ENCODE measurements at places on chromosomes 7 and 10.

DNA sequence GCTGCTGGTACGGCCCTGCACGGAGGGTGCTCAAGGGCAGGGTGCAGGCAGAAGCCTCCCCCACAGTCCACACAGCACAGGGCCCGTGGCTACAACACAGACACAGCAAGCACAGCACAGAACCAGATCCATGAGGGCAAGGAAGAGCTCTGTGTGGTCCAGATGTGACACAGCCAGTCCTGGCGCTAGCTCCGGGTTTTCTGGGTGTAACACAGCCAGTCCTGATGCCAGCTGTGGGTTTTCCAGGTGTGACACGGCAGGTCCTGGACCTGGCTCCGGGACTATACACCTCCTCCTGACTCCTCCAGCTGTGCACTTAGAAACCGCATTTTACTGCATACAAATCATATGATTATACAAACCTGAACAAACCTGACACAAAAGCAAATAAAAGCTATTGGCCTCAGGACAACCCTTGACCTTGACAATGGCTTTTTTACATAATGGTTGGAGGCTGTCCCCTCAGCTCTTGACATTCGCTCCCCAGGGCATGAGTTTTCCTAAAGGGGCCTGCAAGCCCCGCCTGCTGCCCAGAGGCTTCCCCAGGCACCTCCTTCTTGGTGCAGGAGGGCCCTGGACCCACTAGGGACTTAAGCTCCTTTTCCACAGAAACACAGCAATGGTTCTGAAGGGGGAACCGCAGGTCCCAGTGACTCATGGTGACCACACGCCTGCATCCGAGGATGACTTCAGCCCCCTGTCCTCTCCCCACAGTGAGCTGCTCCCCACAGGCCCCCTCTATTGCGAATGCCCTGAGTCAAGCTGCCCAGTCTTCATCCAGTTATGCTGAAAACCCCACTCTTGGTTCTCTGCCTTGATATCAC lies 209.6 kb downstream of the PTPRN2 start:
- DNase-seq: no peak

DNA sequence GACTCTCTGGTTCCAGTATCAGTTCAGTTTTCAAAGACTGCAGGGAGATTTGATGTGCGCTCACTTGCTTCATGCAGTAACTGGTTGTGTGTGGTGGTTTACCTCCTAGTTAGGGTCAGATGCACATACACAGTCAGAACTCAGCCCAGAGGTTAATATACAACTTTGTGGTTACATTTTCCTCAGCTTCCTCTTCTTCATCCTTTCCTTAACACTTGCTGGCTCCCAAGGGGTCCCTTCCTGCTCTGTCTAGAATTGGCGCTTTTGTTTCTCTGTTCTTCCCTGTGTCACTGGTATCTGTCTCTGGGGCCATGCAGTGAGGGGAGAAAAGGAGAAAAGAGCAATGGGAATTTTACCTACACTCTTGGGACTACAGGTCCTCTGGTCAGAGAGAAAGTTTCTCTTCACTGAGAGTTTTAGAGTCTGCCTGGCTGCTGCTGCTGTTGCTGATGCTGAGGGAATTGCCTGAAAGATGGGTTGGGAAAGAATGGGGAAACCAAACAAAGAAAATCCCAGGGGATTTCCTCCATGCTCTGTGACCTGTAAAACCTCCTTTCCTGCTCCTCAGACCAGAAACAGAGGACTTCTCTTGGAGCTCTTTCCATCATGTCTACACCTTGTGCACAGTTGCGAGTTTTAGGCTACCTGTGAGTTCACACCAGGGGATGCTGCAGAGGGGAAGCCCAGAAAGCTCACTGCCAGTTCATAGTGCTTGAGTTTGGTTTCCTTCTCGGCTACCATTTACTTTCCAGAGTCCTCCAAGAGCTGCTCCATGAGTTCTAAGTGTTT lies 74.6 kb downstream of the WDFY4 start:
- DNase-seq: no peak

GRCh38 chr7:73329861-73330581 lies 2.1 kb downstream of the FKBP6 start:
- no peak for DNase-seq

DNA sequence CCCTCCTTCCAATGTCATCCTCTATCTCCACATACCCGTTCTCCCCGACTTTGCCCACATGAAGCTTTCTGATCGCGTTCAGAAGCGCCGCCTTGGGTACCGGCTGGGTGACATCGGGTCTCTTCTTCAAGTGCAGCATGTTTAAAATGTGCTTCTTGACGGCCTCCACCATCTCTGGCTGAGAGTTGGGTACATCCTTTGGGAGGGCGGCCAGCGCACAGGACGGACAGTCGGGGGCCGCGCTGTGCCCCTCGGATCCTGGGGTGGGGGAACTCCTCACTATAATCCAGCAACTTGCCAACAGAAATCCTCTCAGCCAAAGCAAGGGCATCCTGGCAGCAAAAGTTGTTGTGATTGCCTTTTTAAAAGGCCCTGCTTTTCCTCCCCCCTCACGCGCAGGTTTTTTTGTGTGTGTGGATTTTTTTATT lies 2.8 kb downstream of the INHBA start:
- DNase-seq: no peak

DNA sequence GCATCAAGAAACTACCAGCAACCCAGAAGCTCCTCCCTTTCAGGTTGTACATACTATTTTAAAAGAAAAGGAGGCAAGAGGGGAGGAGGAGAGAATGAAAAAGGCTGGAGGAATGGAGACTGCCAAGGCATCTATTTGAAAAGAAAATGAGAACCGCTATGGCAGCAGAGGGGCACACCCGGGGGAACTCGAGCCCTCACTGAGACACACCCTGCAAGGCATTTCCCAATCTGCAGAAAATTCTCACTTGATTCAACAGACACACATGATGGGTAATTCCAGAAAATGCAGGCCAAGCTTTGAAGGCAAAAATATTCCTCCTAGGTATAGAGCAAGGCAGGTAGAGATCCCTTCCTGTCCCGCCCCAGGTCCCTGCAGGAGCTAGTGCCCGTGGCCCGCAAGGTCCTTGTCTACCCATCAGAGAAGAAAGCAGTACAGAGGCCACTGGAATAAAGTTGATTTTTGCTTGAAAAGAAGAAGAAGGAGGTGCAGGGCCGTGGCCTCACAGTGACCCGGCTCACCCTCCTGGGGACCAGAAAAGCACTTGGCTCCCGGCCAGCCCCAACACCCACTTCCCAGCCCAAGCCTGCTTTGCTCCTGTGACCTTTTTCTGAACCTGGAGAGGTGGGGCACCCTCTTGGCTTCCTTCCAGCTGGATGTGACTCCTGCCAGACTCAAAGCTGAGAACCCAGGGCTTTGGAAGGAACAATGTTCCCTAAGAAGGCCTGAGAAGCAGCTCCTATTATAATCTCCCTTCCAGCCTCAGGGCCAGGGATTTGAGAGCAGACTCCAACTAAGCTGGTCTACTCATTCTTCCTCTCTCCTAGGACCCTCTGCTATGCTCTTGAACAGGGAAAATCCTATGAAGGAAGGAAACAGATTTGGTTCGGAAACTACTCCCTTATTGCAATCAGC lies 6.2 kb upstream of the PIK3CG start:
- DNase-seq: no peak

DNA sequence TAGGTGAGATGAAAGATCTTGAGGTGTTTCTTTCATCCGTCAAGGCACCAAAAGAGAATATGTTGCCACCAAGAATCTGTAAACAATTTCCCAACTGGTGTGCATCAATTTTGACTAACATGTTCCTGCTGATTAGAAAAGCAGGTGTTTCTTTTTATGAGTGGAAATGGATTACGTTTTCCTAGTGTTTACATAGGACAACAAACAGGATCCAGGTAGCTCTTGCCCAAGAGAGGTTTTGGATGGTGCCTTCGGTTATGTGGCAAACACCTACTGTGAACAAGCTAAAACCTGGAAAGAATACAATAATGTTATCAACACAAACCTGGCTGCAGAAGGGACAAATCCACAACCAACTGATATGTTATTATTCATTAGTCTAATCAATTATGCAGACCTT lies 53.6 kb upstream of the WNT16 start:
- no peak for DNase-seq

- DNase-seq: no peak
These were observed 824 bp downstream of the LRIT2 start for GRCh38 chr10:84224411-84225028.

DNA sequence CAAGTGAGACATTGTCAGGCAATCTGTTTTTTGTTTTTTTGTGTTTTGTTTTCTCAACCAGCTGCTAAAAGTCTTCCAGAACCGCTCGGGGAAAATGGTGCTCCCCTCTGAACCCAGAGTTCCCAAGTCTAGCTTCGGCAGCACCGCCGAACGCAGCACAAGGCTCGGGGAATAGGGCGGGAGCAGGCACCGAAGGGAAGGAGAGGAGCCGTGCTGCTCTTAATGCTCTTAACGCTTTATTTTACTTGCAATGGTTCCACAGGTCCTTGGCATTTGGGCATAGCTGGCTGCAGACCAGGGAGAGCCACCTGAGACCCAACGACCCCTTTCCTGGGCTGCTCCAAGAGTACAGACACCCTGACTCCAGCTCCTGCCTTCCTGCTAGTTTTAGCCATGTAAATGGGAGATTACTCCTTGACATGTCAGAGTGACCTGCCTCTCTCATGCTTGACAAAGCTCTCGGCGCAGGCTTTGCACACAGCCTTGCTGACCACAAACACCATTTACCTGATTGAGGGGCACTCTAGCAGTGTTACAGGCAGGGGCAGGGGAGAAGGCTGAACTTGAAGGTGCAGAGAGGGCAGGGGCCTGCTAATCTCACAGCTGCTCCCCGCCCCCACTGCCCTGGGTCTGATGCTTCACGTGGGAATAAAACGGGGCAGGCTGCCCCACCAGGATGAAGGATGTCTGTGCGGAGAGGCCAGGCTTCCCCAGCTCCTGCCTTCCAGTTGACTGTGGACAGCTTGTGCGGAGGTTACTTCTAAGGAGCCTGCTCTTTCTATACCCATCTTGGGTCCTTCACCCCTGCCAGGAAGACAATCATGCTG lies 58.6 kb upstream of the EFCAB10 start:
- DNase-seq: no peak

GRCh38 chr10:7070950-7071349 lies 339.9 kb downstream of the SFMBT2 start:
- DNase-seq: no peak

- DNase-seq: no peak
These were observed 39.2 kb downstream of the AGAP3 start for GRCh38 chr7:151125470-151125845.

DNA sequence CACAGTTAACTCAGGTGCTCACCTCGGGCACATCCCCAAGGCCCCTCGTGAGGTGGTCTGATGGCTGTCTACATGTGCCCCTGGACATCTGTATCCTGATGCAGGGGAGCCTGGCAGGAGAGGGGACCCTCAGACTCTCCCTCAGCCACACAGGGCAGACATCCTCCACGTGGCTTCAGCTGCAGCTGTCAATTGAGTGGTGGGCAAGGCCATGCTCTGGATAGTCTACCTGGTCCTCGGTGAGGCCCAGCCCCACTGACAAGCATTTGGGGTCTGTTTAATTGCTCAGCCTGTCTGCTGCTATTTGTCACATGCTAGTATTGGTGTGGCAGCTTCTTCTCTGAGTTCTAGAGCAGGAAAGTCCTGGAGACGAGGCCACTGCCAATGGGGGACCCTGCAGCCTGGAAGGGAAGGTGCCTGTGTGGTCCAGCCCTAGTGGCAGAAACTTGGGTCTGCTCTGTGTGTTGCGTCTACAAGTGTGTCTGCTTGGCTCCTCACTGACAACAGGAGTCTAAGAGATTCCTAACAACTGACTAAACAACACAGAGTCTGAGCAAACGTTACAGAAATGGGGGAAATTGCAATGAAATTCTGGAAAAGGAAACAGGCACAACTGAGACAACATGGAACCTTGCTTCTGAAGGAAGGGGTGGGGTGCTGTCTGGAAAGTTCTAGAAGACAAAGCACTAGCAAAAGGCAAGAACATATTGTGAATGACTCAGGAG lies 59.3 kb upstream of the IGFBP3 start:
- DNase-seq: no peak

- no peak for DNase-seq
These were observed 268.2 kb downstream of the PTEN start for GRCh38 chr10:88131511-88132139.

- DNase-seq: no peak
These were observed 25.5 kb downstream of the FAM107B start for GRCh38 chr10:14749070-14749809.

DNA sequence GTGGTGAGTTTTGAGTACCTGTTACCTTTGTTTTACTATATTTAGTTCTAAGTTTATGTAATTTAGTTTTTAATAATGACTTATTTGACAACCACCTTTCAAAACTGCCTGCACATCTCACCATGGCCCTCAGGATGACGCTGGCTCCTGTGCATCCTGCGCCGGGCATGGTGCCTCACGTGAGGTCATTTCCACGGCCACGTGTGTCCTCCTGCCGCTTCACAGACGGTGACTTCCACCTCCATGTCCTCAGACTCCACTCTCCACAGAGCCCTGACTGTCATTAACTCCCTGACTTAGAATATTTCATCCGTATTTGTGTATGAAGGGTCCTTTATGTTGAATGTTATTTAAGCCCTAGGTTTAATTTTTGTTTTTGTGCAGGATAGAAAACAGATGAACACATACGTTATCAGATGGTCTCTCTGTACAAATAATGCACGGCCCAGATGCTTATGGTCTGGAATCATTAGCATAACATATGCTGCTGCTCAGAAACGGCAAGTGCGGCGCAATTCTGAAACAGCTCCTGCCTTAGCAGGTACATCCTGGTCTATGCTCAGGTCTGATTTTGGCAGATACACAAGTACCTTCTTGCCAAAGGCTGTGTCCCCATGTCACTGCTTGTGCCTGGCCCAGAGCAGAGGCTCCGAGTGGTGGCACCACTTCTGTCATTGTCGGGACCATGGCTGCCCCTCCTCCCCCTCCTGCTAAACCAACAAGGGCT lies 155.8 kb downstream of the WDR37 start:
- DNase-seq: no peak

DNA sequence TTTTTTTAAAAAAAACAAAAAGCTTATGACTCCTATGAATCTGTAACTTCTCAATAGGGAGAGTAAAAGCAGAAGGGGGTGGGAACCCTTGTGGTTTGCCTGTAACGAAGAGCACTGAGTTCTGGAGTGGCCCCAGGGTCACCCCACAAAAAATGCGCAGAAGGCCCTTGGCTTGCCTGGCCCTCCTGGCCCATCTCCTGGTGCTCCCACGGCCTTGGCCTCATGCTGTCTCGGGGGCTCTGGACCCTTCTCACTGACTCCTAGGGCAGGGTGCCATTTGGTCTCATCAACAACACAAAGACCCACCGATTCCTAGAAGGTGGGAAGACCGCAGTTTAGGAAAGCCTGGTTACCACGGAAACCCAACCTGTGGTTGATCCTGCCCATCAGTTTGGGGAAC lies 40.8 kb downstream of the ZNF467 start:
- DNase-seq: no peak

- no peak for DNase-seq
These were observed 220.6 kb downstream of the FAM107B start for GRCh38 chr10:14554091-14554490.

Data from activated T-helper 1 cell treated with Interleukin-2 at 50 U/mL for 16 hours (primary cell).